ENCODE measurements at places on chromosomes 3 and 15. TPM values are rescaled to one million over a fixed set of nuclear protein-coding genes. Genes with fewer than 3 reads are reported as not detected.

TKT gene
- polyA plus RNA-seq, result 165 TPM

MOBP gene
- 257 TPM for polyA plus RNA-seq

GNAT1 gene
- polyA plus RNA-seq, result 0.29 TPM

CCR8 gene
- not detected for polyA plus RNA-seq

- H3K27me3 ChIP-seq, result no peaks in the 10 kb centered on the region
- DNase-seq, result no peak
- peaks cover 3% of the 10 kb centered on the region for H3K36me3 ChIP-seq
- H3K4me1 ChIP-seq, result peaks cover 18% of the 10 kb centered on the region
Measured at GRCh38 chr15:29689287-29689986, 132.8 kb downstream of the TJP1 start.

DNA sequence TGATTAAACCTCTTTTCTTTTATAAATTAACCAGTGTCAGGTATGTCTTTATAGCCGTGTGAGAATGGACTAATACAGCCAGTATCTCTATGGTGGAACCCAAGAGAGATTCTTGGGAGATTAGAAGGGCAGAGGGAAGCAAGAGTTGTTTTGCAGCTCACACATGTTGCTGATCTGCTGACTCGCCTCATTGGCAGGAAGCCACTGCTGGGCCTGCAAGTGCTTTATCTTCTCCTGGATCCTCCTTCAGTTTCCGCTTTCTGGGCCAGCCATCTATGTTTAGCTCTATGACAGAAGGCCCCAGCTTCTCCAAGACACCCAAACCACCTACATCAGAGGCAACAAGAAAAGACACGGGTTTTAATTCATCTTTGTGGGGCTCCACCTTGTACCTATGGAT is 23.4 kb upstream of the GALNT15 start:
- H3K27ac ChIP-seq, result no peak overlapping the region
- no peaks in the 10 kb centered on the region for H3K36me3 ChIP-seq
- no peak for DNase-seq

- no peak overlapping the region for H3K4me3 ChIP-seq
- H3K36me3 ChIP-seq, result no peaks in the 10 kb centered on the region
- H3K27me3 ChIP-seq, result no peaks in the 10 kb centered on the region
- peak; percentile 4 for DNase-seq
Measured at GRCh38 chr15:86558252-86558651, 478.6 kb downstream of the AGBL1 start.

- H3K4me3 ChIP-seq, result no peak overlapping the region
- H3K4me1 ChIP-seq, result no peaks in the 10 kb centered on the region
- DNase-seq, result no peak
- no peak overlapping the region for H3K27ac ChIP-seq
Measured at GRCh38 chr15:39242345-39242744, 338.5 kb upstream of the THBS1 start.

DNA sequence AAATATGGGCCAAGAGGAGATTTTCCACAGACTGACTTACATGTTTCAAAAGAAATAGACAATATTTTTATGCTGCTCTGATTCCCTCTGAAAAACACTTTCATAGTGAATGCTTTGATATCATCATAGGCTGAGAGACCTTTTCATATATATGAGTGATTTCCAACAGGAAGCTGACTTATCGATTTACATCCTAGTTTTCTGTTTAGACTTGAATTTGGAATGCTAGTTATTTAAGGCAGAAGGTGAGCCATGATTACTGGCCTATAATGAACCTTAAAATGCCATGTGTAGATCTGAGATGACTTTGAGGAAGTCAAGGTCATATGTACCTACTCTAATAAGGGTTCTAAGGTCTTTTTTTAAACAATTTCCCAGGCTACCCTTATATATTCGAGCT is 1126.1 kb downstream of the ROBO1 start:
- H3K27me3 ChIP-seq, result no peaks in the 10 kb centered on the region
- DNase-seq, result no peak
- no peaks in the 10 kb centered on the region for H3K4me1 ChIP-seq
- H3K27ac ChIP-seq, result no peak overlapping the region
- H3K4me3 ChIP-seq, result no peak overlapping the region

GRCh38 chr3:18650731-18651130 is 225.6 kb upstream of the SATB1 start:
- H3K4me1 ChIP-seq, result no peaks in the 10 kb centered on the region
- no peak overlapping the region for H3K4me3 ChIP-seq
- no peaks in the 10 kb centered on the region for H3K27me3 ChIP-seq
- no peak for DNase-seq
- H3K27ac ChIP-seq, result no peak overlapping the region
- H3K36me3 ChIP-seq, result no peaks in the 10 kb centered on the region

DNA sequence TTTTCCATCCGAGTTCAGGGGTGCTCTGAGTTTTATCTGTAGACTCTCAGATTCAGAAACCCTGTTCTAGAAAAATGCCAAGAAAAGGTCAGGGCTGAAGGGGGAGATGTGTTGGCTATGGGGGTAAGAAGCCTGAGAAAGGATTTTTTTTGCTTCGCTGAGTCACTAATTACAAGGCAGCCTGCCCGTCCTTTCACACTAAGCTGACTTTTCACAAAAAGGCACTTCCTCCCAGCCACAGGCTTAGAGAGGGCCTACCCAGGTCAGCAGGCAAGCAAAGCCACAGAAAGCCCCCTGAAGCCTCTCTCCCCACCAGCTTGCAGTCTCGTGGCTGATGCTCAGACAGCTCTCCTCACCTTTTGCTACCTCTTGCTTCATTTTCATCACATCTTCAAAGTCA is 192.6 kb upstream of the PRICKLE2 start:
- H3K4me1 ChIP-seq, result peaks cover 4% of the 10 kb centered on the region
- DNase-seq, result no peak
- H3K36me3 ChIP-seq, result no peaks in the 10 kb centered on the region
- H3K4me3 ChIP-seq, result no peak overlapping the region
- H3K27me3 ChIP-seq, result no peaks in the 10 kb centered on the region
- H3K27ac ChIP-seq, result no peak overlapping the region

DNA sequence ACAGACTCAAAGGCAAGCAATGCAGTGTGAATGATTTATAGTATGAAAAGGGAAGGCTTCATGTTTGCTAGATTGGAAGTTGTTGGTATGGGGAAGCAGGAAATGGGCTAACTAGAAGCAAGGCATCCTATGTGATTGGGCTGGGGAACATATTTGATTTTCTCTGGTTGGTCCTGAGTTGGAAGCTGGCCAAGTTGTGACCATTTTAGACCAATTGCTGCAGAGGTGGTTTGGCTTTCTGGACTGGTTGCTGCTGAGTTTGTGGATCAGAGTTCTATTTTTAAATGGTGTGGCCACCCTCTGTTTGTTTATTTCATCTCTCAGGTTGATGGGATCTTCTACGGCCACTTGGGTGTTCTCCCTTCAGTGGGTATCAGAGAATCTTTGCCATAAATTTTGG is 39.7 kb downstream of the NUDT16 start:
- no peaks in the 10 kb centered on the region for H3K27me3 ChIP-seq
- H3K4me1 ChIP-seq, result no peaks in the 10 kb centered on the region
- no peak for DNase-seq
- no peaks in the 10 kb centered on the region for H3K36me3 ChIP-seq
- no peak overlapping the region for H3K27ac ChIP-seq

DNA sequence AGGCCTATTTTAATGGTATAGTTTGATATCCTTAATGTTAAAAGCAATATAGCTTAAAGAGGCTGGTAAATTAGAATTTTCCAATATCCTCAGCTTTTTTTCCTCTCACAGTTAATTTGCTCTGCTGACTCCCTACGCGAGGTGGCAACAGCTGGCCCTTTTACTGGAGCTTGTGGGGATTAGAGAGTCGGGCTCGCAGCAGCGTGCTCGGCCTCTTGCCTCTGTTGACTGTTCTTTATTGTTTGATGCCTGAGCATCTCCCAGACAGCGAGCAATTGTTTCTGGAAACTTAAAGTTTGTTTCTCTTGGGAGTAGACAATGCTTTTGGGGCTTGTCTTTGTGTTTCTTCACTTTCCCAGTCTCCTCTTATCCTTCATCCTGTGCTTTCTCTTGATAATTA is 80.8 kb downstream of the OPA1 start:
- peaks cover 3% of the 10 kb centered on the region for H3K4me1 ChIP-seq
- no peaks in the 10 kb centered on the region for H3K27me3 ChIP-seq
- DNase-seq, result no peak
- H3K27ac ChIP-seq, result no peak overlapping the region

DNA sequence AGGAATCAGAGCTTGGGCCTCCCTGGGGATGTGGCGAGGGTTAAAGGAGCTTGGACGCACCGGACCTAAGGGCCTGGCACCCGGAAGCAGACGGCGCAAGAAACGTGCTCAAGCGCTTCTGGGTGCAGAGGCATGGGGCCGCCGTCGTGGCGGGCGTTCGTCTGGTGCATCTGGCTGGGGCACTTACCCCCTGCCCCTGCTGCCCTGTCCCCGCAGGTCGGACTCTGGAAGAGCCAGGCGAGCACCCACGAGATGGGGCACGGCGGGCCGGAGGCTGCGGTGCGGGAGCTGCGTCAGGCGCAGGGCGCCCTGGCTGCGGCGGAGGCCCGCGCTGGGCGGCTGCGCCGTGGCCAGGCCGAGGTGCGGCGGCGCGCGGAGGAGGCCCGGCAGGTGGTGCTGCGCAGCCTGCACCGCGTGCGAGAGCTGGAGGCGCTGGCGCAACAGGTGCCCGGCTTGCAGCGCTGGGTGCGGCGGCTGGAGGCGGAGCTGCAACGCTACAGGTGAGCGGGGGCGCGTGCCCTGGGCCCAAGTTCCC is 2.5 kb downstream of the EFCC1 start:
- peaks cover 50% of the 10 kb centered on the region for H3K4me1 ChIP-seq
- H3K27me3 ChIP-seq, result peaks cover 48% of the 10 kb centered on the region
- no peak overlapping the region for H3K4me3 ChIP-seq
- no peaks in the 10 kb centered on the region for H3K36me3 ChIP-seq
- DNase-seq, result no peak
- no peak overlapping the region for H3K27ac ChIP-seq

GRCh38 chr3:61997101-61997500 is 376.2 kb downstream of the FEZF2 start:
- H3K27ac ChIP-seq, result no peak overlapping the region
- no peak for DNase-seq
- H3K36me3 ChIP-seq, result no peaks in the 10 kb centered on the region
- no peak overlapping the region for H3K4me3 ChIP-seq

DNA sequence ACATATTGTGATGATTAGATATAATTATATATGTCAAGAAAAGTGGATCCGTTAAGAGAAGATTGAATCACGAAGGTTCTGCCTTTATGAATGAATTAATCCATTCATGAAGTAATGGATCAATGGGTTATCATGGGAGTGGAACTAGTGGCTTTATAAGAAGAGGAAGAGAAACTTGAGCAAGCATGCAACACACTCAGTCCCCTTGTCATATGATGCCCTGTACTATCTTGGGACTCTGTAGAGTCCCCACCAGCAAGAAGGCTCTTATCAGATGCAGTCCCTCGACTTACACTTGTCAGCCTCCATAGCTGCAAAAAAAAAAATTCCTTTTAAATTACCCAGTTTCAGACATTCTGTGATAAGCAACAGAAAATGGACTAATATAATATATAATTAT is 301.9 kb downstream of the RAP2B start:
- no peaks in the 10 kb centered on the region for H3K36me3 ChIP-seq
- DNase-seq, result no peak
- no peak overlapping the region for H3K27ac ChIP-seq
- H3K4me3 ChIP-seq, result no peak overlapping the region
- no peaks in the 10 kb centered on the region for H3K4me1 ChIP-seq

GRCh38 chr3:184750349-184751083 is 38.7 kb upstream of the MAGEF1 start:
- no peak for DNase-seq
- no peaks in the 10 kb centered on the region for H3K36me3 ChIP-seq
- no peak overlapping the region for H3K27ac ChIP-seq
- H3K4me1 ChIP-seq, result no peaks in the 10 kb centered on the region
- no peak overlapping the region for H3K4me3 ChIP-seq

GRCh38 chr3:54573858-54574257 is 354.0 kb downstream of the LRTM1 start:
- H3K27ac ChIP-seq, result no peak overlapping the region
- no peak for DNase-seq
- no peaks in the 10 kb centered on the region for H3K4me1 ChIP-seq
- no peaks in the 10 kb centered on the region for H3K36me3 ChIP-seq
